ENCODE measurements at places on chromosomes 7 and 10. TPM values are rescaled to one million over a fixed set of nuclear protein-coding genes. Genes with fewer than 3 reads are reported as not detected.

GRCh38 chr7:136588216-136588615, 280.2 kb upstream of the CHRM2 start:
- H3K36me3 ChIP-seq = no peaks in the 10 kb centered on the region
- no peak overlapping the region for H3K4me3 ChIP-seq
- H3K27me3 ChIP-seq = no peaks in the 10 kb centered on the region

DNA sequence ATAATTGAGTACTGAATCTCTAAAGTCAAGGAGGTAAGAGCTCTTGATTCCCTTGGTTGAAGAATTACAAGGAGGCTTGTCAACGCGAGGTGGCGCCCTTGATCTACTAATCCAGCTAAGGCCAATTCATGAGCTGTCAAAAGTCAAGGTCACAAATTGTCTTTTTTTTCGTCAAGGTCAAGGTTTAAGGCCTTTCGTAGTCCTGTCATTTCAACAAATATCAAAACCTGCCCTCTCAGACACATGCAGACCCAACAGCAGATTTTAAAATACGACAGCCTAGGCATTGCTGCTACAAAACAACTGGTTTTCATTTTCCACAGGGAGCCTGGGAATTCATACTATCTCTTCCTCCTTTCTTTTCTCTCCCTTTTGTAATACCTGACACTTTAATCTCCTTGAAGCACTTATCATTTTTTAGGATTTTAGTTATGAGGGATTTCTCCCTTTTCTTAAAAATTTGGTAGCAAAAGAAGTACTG, 3.6 kb downstream of the HOXA13 start:
- H3K4me1 ChIP-seq = peaks cover 24% of the 10 kb centered on the region
- H3K4me3 ChIP-seq = no peak overlapping the region
- DNase-seq = peak; percentile 92
- H3K27me3 ChIP-seq = peaks cover 72% of the 10 kb centered on the region
- no peaks in the 10 kb centered on the region for H3K36me3 ChIP-seq

GRCh38 chr7:64838691-64839090, 44.5 kb downstream of the ZNF138 start:
- H3K4me3 ChIP-seq = no peak overlapping the region
- H3K4me1 ChIP-seq = no peaks in the 10 kb centered on the region
- no peak overlapping the region for H3K27ac ChIP-seq
- peaks cover 9% of the 10 kb centered on the region for H3K36me3 ChIP-seq
- DNase-seq = no peak

DNA sequence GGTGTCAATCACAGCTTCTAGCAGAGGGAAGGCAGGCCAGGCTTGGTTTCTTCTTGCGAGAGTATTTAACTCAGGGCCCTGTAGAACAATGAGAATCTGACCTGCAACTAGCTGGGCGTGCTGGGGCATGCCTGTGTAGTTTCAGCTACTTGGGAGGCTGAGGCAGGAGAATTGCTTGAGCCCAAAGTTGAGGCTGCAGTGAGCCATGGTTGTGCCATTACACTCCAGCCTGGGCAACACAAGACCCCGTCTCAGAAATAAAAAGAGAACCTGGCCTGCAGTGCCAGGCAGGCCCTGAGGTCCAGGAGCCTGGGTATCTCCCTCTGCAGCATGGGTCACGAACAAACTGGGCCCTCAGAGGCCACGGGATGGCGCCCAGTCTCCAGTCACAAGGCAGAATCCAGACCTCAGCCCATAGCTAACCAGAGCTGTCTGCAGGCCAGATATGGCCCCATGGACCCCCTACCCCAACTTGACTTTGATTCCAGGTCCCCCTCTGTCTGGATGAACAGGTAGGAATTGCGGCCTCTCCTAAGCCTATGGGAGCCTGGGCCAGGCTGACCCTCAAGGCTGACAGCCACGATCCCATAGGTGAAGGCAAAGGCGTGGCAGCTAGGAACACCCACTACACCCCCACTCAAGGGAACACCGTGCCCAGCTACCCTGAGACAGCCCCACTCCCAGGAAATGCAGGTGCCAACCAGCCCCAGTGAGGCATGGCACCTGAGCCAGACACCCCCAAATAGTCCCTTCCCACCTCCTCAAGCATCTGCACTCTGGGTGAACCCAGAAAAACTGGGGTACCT, 102.7 kb upstream of the TNRC18 start:
- H3K27ac ChIP-seq = peak overlapping the region; percentile 79
- H3K36me3 ChIP-seq = peaks cover 56% of the 10 kb centered on the region
- H3K27me3 ChIP-seq = no peaks in the 10 kb centered on the region
- peak; percentile 61 for DNase-seq
- peak overlapping the region; percentile 100 for H3K4me3 ChIP-seq

- no peaks in the 10 kb centered on the region for H3K27me3 ChIP-seq
- no peak for DNase-seq
- H3K4me3 ChIP-seq = no peak overlapping the region
- no peaks in the 10 kb centered on the region for H3K4me1 ChIP-seq
- no peaks in the 10 kb centered on the region for H3K36me3 ChIP-seq
Observed at GRCh38 chr10:2252096-2252495, 514.8 kb upstream of the ADARB2 start.

DNA sequence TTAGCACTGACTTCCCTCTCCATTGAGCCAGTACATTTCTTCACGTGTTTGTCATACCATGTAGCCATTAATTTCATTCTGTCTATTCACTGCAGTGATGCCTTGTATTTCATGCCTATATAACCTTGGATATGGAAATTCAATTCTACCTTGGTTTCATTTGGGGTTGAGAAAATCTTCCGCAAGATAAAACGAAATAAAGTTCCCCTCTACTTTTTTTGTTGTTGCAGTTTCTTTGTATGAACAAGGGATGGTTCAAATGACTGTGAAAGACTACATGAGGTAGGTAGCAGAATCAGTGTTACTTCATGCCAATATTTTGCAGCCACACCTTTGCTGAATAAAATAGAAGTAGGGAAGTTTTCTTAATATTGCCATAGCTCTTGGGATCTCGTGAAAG, 55.6 kb downstream of the ITPRID1 start:
- H3K27me3 ChIP-seq = no peaks in the 10 kb centered on the region
- DNase-seq = no peak
- H3K4me3 ChIP-seq = no peak overlapping the region
- no peaks in the 10 kb centered on the region for H3K4me1 ChIP-seq
- no peaks in the 10 kb centered on the region for H3K36me3 ChIP-seq

DNA sequence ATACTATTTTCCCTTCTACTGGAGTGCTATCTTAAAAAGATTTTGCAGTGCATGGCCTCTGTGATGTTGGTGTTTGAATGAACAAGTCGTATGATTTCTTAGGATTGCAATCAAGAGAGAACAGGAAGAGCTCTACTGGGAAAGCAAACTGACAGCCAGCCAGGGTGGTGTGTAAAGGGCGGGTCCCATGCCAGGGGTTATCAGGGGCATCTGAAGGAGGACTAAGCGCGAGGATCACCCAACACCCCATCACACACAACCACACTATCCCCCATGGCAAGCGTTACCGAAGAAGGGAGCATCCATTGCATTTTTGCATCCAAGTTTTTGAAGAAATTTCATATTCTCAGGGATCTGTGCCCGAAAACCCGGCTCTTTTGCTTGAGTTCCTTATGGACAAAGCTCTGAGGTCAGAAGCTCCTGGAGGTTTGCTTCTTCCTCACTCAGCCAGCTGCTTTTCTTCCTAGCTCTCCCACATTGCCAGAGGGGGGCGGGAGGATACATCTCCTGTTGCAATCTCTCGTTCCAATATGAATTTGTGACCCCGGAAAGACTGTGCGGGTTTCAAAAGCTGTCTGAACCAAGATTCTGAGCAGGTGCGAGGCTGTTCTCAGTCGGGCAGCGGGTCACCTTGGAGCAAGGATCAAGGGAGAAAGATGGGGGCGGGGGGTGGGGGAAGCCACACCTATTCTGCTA, 5.2 kb downstream of the NEUROD6 start:
- H3K27me3 ChIP-seq = peaks cover 18% of the 10 kb centered on the region
- H3K36me3 ChIP-seq = peaks cover under 1% of the 10 kb centered on the region
- no peaks in the 10 kb centered on the region for H3K4me1 ChIP-seq

DNA sequence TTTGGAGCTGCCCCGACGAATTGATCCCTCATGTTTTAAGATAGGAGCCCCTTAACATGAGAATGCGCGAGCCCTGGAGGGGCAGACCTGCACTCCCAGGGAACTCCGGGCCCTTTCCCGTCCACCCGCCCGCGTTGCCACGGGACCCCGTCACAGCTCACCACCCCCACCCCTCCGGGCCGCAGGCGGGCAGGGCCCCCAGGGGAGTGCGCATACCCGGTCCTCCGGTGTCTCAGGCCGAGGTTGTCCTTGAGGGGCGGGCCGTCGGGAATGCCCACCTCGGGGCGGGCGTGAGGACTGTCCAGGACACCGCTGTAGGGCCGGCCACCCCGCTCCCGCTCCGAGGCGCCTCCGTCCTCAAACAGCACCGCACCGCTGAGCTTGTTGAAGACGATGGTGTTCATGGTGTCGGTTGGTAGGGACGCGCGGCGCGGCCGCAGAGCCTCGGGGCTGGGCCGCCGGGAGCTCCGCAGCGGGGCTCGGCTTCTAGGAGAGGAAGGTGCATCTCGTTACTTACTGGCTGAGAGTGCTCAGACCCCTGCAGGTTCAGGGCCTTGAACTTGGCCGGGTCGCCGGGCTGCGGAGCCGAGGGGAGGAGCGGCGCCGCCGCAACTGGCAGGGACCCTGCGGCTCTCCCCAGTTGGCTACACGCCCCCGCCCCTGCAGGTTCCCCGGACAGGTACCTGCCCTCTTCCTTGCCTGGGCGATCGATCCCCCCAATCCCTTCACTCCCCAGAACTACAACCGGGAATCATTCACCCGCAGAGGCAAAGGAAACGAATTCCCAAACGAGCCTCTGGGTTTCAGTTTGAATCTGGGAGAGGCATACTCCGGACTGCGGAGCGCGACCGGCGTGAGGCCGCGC, 2.4 kb downstream of the MKX start:
- peak overlapping the region; percentile 47 for H3K27ac ChIP-seq
- H3K4me3 ChIP-seq = peak overlapping the region; percentile 65
- peaks cover 1% of the 10 kb centered on the region for H3K36me3 ChIP-seq
- H3K4me1 ChIP-seq = peaks cover 33% of the 10 kb centered on the region

ZNF804B gene
- not detected for total RNA-seq

EDRF1 gene
- 29.6 TPM for total RNA-seq

BLNK gene
- total RNA-seq = not detected

PPP1R17 gene
- total RNA-seq = not detected

DPP6 gene
- total RNA-seq = not detected

OAT gene
- total RNA-seq = 39.6 TPM

ZNF365 gene
- total RNA-seq = 0.09 TPM

Data from activated CD4-positive, alpha-beta T cell treated with anti-CD3 and anti-CD28 coated beads for 36 hours (primary cell).